ENCODE measurements at places on chromosomes 4 and X.

- peak; percentile 8 for DNase-seq
Measured at GRCh38 chr4:159272273-159273140, 169.6 kb downstream of the RAPGEF2 start.

GRCh38 chr4:12879496-12879895, 604.6 kb downstream of the RAB28 start:
- no peak for DNase-seq

DNA sequence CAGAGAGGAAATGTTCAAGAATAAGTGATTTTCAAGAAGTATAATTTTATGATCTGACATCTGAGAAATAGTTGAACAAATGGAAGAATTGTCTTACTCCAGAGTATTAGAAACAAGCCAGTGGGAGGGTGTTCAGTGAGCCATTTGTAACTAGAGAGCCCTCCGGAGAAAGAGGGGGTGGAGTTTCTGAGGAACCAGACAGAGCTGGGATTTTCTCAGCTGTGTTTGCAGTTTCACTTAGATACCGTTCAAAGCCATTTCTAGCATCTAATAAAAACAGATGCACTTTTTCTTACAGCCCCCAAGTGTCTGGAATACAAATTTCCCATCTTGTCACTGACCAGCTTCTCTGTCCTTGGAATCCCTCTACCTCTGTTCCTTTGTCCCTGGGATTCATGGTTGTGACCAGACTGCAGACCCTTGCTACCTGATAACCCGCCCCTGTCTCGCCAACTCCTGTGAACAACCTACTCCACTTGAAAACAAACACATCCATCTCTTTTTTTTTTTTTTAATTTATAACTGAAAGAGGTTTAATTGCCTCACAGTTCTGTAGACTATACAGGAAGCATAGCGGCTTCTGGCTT, 132.8 kb upstream of the KLF3 start:
- DNase-seq = no peak

DNA sequence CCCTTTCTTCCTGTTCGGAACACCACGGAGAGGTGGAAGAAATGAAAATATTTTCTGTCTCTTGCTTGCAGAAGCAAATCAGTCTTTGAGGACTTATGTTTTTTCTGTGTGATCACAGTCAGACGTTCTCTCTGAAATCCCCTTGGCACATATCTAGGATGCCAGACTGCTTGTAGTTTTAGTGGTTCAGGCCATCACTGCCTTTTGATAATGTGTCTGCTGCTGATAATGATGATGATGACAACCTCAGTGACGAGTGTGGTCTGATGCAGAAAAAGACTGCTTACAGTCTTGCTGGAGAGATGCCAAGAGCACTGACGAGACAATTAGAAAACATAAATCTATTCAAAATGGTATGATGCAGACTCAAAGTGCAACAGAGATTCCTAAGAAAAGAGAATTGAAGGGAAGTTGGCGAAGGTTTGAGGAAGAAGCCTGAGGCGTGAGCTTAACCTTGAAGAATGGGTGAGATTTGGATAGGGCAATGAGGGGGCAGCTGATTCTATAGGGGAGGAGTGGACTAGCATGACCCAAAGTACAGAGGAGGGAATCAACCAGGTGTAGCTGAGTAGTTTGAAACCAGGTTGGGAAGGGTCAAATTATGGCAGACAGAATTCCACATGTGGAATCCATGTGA, 7.9 kb downstream of the RAB33A start:
- DNase-seq = no peak

DNA sequence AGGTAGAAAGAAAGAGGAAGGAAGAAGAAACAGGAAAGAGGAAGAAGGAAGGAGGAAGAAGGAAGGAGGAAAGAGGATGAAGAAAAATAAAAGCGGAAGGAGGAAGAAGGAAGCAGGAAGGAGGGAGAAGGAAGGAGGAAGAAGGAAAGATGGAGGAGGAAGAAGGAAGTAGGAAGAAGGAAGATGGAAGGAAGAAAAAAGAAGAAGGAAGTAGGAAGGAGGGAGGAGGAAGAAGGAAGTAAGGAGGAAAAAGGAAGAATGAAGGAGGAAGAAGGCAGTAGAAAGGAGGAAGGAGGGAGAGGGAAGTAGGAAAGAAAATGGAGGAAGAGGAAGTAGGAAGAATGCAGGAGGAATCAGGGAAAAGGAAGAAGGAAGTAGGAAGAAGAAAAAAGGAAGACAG, 191.1 kb upstream of the TBL1X start:
- DNase-seq = no peak

DNA sequence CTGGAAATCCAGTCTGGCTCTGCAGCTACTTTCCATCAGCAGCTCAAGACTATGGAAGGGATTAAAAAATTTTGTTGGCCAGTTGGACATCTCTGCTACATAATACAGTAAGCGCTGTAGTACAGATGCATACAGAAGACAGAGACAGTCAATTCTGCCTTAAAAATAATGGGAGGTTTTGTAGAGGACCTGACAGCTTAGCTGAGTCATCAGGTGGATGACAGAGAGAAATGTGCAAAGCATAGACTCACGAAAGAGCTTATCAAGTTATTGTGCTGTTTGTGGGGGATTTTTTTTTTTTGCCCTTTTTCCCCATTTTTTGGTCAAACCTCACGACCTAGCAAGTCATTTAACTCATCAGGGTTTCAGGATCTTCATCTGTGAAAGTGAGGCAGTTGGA, 149.0 kb upstream of the SCML1 start:
- no peak for DNase-seq

GRCh38 chrX:18617407-18617750, 54.5 kb downstream of the RS1 start:
- DNase-seq = peak; percentile 78

All from Caki2 (cell line).